ENCODE measurements at places on chromosomes 16 and 17.

DNA sequence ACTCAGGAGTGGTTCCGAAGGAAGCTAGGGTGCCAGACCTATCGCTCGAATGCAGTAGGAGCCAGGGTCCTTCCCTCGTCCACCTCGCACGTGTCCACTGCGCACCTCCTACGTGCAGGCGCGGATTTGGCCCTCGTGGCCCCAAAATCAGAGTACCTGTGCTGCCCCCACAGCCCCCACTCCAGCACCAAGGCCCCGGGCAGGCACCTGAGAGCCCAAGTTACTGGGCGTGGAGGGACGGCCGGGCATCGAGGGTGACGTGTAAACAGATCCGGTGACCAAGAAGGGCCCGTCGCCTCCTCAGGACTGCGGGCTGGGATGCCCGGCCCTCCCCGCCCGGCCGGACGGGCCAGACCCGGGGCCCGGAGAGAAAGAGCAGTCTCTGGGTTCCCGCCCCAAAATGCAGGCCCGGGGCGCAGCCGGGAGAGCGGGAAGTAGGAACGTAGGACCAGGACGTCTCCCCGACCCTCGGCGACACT is 492 bp downstream of the SLC25A39 start:
- no peak for DNase-seq

GRCh38 chr16:87948119-87948545 is 3.1 kb upstream of the BANP start:
- no peak for DNase-seq

GRCh38 chr16:16140537-16140936 is 82.8 kb downstream of the ABCC6 start:
- no peak for DNase-seq

DNA sequence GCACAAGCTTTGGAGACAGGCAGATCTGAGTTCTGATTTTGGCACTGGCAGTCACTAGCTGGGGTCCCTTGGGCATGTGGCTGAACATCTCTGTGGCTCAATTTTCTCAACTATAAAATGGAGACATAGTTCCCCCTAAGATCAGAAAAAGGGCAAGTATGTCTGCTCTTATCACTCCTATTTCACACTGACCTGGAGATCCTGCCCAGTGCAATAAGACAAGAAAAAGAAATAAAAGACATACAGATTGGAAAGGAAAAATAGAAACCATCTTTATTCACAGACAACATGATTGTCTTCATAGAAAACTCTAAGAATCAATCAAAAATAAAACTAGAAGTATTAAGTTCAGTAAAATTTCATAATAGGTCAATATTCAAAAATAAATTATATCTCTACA is 56.0 kb upstream of the LHX1 start:
- DNase-seq: no peak

- DNase-seq: peak; percentile 76
Measured at GRCh38 chr17:57463103-57463885, 207.0 kb downstream of the MSI2 start.

DNA sequence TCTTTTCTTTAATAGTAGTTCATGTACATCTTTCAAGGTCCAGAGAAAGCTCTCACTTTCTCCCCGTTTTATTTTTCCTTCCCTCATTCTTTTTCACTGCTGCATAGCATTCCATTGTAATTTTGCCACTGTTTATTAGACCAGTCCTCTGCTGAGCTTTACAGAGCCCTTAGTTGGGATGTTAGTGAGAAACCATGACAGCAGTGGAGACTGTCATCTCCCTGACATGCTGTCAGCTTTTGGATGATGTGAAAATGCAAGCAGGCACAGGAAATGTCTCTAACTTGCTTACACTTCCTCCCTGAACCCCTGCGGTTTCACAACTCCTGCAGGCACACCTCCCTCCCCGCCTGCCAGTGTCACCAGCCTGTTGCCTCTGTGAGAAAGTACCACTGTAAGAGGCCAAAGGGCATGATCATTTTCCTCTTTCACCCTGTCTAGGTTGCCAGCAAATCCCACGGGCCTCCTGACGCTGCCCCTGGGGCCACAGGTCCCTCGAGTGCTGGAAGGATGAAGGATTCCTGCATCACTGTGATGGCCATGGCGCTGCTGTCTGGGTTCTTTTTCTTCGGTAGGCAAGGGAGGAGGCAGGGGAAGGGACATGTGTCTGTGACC is at the start of gene ITGAL:
Gene ITGAL (plus strand): TSS at position 415 of the 615 bp plus-strand sequence. CDS start 96 bp downstream, at position 511.
- peak; percentile 82 for DNase-seq

DNA sequence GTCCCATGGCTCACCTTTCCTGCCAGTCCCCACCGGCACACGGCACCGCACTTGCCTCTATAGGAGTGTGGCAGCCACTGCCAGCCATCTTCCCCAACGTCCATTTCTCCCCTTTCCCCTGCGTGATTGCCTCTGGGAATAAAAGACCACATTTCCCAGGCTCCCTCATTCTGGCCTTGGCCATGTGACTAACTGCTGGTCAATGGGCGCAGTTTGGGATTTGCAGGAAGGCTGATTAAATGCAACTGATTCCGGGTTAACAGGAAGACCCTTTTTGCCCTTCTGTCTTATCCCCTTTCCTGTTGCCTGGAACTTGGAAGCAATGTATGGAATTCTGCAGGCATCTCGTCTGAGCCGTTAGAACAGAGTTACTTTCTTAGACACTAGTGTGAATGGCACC is 3.0 kb downstream of the BTBD17 start:
- DNase-seq: no peak

DNA sequence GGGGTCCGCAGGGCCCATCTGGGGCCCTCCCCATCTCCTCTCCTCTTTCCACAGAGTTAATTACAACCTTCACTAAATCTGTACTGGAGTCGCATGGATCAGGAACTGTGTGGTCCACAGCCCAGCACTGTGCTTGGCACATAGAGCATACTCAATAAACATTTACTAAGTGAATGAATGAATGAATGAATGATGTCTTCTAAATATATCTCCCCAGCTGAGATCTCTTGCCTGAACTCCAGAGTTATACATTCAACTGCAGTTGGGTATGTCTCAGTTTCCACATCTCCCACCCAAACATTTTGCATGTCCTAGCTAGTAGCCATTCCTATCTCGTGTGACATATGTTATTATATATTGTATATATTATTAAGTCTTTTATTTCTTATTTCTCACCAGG is 28.7 kb upstream of the IL21R start:
- no peak for DNase-seq

GRCh38 chr17:36812762-36813161 is 124.5 kb upstream of the LHX1 start:
- DNase-seq: no peak

DNA sequence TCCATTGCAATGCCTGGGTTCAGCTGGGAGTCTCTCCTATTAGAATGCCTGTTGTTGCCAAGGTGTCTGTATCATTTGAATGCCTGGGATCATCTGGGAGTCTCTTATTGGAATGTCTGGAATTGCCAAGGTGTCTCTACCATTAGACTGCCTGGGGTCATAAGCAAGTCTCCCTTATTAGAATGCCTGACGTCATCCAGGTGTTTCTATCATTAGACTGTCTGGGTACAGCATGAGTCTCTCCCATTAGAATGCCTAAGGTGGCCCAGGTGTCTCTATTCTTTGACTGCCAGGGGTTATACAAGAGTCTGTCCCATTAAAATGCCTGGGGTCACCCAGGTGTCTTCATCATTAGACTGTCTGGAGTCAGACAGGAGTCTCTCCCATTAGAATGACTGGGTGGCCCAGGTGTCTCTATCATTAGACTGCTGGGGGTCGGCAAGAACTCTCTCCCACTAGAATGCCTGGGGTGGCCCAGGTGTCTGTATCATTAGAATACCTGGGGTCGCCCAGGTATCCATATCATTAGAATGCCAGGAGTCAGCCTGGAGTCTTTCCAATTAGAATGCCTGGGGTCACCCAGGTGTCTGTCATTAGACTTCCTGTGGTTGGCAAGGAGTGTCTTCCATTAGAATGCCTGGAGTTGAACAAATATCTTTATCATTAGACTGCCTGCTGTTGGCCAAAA is 2274.0 kb downstream of the TP53TG3F start:
- DNase-seq: no peak

DNA sequence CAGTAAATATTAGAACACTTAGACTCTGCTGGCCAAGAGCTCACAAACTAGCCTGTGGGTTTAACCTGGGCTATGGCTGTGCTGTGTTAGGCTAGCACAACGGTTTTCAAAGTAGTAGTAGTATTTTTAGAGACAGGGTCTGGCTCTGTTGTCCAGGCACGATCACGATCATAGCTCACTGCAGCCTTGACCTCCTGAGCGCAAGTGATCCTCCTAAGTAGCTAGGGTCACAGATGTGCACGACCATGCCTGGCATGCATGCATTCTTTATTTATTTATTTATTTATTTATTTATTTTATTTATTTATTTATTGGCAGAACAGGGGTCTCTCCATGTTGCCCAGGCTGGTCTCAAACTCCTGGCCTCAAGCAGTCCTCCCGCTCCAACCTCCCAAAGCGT is 10.3 kb downstream of the MRPL27 start:
- DNase-seq: no peak

- DNase-seq: no peak
Measured at GRCh38 chr17:27930000-27930399, 36.8 kb upstream of the LYRM9 start.

- no peak for DNase-seq
Measured at GRCh38 chr16:77775911-77776909, 12.2 kb upstream of the VAT1L start.

- DNase-seq: no peak
Measured at GRCh38 chr16:17177959-17178905, 292.5 kb downstream of the XYLT1 start.

DNA sequence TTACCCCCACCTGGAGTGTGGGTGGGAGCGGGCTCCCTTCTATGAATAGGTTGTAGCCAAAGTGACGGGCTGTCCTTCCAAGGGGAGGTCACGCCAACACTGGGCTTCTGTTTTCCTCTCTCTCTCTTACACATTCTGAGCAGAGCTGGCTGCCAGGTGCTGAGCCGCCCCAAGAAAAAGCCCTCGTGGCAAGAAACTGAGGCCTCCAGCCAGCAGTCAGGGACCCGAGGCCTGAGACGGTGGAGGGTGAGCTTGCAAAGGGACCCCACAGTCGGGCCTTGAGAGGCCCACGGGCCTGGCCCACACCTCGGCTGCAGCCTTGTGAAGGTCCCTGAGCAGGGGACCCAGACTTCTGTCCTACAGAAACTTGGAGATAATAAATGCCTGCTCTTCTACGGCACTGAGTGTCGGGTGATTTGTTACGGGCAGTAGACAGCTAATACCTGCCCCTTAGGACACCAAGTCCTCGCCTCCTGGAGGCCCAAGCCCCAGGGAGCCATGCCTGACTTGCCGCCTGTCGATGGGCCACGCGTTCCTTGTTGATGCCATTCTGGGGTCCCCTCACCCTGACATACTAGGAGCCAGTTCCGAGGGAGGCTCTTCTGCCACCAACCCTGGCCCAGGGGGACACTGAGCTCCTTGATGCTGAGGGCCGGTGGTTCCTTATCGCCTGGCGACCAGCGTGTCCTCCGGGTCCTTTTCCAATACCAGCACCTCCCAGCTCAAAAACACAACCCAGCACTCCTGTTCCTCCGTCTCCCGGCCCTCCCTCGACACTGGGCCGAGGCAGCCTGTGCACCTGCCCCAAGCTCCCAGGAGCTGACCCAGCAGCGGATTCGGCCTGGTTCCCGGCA is 26.1 kb downstream of the SLC25A10 start:
- DNase-seq: no peak

- DNase-seq: no peak
Measured at GRCh38 chr17:81858967-81859905, 1.1 kb downstream of the P4HB start.

Data from activated naive CD4-positive, alpha-beta T cell treated with anti-CD3 and anti-CD28 coated beads, Interleukin-2, amount 50 U/mL, for 16 hours (primary cell).